ENCODE measurements at places on chromosomes 7 and 10.

DNA sequence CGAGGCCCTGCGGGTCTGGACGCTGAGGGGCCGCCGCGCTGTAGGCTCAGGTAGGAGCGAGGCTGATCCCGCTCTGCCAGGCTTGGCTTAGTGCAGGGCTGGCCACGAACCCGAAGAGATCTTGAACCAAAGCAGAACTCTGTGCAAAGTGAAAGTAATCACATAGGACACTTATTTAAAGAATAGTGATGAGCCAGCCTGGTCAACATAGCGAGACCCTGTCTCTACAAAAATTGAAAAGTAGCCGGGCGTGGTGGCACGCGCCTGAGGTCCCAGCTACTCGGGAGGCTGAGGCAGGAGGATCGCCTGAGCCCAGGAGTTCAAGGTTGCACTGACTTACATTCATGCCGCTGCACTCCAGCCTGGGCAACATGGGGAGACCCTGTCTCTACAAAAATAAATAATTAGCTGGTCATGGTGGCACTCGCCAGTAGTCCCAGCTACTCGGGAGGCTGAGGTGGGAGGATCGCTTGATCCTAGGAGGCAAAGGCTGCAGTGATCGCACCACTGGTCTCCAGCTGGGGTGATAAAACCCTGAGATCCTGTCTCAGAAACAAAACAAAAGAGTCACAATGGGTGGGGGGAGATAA, 541 bp downstream of the ZSCAN25 start:
- no peak for DNase-seq

- DNase-seq: no peak
Observed at GRCh38 chr7:110947408-110947807, 143.5 kb upstream of the LRRN3 start.

DNA sequence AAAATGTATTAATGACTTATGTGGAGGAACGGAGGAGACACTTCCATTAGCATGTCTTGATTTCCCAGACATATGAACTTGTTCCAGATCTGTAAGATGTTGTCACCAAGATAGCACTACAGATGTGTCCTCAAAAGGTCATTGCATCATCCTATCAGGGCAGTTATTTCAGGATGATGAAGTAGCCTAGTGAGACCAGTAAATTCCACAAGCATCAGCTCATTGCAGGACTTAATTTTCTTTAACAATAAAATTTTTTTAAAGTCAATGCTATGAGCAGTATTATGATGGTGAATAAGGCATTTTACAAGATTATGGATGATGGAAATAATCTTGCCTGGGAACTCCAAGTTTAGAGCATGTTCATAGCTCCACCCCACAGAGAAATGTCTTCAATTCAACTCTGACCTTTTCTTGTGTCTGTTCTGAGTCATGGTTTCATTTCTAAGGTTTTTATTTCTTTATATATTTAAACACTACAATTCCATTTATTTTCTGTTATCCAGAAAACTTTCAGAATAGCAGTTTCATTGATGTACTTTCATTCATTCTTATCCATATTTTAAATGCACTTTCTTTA, 1203.3 kb upstream of the CELF2 start:
- no peak for DNase-seq

DNA sequence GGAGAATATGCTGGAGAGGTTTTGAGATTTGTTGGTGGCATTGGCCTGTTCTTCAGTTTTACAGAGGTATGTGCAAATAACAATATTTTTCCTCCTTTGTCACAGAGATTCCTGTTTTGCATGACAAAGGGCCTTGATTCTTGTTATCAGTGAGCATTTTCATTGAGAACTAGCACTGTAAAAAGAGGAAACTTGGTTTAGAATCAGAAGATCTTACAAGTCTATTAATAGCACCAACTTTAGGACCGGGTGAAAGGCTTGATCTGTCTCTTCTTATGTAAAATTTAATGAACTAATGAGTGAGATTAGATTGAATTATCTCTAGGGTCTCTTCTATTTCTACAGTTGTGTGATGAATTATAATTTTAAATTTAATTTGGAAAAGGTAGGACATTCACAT, 25.5 kb downstream of the TSPAN13 start:
- no peak for DNase-seq

Data from stimulated activated CD8-positive, alpha-beta memory T cell treated with anti-CD3 and anti-CD28 coated beads, Interleukin-15, amount 100 ng/mL, for 1 hour (primary cell).